Stimulated activated CD8-positive, alpha-beta memory T cell treated with anti-CD3 and anti-CD28 coated beads, Interleukin-15, amount 100 ng/mL, for 48 hours (primary cell): ENCODE measurements at places on chromosomes 2 and 18.

DNA sequence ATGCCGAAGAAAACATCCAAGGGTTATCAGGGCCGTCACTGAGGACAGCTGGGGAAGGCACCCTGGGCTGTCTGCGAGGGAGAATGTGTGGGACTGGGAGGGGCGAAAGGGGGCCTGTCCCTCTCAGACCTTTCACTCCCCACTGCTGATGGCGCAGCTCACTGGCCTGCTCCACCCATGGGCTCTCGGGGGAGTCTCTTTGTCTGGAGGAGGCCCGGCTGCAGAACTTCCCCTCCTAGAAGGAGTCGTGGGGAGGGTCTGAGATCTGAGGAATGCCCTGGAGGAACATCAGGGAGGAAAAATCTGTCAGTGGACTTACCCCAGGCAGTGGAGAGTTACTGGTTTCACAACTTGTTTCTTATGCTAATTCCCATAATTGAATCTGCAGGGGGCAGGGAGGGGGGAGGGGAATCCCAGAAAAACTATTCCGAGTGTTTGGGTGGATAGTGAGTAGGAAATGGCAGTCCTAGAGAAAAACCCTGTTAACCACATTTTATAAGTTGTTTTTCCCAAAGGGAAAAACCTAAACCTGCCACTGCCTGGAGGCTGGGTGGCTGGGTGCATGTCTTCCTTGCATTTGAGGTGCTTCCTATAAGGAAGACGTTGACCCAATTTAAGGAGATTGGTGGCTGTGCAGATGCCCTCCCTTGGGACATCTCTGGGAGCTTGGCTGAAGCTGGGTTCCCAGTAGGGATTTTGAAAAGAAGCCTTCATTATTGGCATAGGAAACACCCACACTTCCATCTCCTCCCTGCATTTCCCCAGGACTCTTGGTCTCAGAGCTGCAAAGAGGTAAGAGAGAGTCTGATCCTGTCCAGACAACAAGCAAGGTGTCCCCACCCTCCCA lies 11.7 kb upstream of the SEMA4C start:
- no peak for DNase-seq

- DNase-seq: no peak
Observed at GRCh38 chr18:61551586-61551985, 218.4 kb downstream of the CDH20 start.

- DNase-seq: no peak
Observed at GRCh38 chr2:100703213-100703612, 116.7 kb upstream of the NPAS2 start.

GRCh38 chr18:21163647-21164547 lies 52.3 kb upstream of the ROCK1 start:
- DNase-seq: no peak

DNA sequence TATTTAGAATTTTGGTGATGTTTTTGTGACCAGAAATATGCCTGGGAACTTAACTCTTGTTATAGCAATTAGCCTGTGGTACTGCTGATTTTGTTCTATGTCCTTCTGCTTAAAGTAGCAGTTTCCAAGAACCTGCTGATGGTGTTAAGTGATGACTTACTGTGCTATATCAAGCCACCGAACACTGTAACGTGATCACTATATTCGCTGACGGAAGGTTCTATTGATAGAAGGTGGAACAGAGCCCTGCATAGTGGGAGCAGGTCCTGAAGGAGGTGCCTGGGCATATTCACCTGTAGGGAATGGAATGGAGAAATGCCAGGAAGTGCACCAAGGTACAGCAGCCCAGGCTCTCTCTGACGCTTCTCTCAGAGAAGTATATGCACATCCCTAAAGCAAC lies 76.8 kb downstream of the UXS1 start:
- no peak for DNase-seq

DNA sequence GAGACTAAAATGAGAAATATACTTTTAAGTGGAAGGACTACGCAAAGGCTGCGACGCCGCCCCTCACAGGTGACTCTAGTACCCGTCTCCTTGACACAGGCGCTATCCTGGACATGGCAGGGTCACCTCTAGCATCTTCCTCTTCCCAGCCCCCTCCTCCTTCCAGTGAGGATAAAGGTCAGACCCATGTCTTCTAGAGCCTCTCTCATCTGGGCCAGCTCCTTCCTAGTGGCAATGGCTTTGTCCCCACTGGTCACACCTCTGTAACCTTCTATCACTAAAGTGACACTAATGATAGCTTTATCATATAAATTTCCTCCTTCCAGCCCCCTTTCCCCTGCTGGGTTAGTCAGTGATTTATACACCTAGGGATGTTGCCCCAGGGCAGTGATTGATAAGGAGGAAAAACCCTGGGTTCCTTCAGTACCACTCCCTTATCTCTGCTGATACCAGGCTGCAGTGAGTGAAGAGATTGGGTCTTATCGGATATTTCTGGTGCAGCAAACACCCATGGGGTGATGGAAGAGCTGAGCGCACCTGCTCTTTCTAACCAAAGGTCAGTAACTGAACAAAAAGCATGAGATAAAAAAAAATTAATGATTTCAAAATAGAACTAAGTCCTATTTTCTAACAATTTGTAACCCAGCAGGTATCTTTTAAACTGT lies 62.0 kb upstream of the FZD5 start:
- no peak for DNase-seq

- no peak for DNase-seq
Observed at GRCh38 chr2:237882510-237883481, 23.4 kb downstream of the RAMP1 start.

GRCh38 chr2:27007416-27008374 lies 25.1 kb upstream of the TMEM214 start:
- no peak for DNase-seq

DNA sequence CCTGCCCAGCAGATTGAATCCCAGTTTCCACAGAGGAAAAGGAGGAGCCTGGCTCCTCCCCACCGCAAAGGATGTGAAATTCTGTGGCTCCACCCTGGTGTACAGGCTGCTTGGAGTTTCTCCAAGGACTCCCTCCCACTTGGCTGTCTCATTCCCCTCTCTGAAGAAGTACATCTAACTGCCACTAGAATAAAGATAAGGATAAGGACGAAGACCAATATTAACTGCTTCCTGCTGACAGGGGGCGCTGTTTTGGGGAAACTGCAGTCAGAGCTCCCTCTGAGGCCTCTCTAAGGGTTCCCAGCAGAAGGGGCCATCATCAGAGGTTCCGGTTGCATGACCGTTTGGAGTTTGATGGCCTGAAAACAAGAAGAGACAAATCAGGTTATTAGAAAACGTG lies 790.9 kb downstream of the CPS1 start:
- DNase-seq: no peak

DNA sequence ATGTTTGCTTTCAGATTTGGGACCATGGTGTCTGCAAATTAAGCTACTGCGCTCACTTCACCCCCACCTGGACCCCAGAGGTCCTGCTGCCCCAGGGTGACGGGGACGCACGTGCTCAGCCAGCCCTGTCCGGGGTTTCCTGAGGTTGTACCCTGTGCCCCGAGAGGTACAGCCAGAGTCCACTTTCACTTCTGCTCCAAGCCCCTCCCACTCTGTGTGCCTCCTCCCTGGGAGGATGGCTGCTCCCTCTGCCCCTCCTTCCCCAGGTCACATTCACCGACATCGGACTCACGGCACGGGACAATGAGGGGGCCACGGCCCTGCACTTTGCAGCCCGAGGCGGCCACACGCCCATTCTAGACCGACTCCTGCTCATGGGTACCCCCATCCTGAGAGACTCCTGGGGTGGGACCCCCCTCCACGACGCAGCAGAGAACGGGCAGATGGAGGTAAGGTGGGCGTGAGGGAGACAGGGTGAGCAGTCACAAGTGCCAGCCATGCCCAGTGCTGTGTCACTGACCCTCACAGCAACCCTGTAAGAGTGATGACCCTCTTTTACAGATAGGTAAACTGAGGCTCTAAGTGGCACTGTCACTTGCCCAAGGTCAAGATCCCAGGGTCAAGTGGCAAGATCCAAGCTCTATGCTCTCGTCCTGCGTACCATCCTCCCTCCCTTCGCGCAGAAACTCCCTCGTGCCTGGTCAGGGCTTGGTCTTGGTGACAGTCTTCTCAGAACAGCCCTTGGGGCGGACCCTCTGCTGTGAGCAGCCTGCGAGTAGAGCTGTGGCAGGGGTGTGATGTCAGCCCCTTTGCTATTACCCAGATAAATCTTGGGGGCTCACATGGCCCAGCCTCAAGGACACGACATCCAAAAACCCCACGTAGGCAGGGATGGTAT lies 7.6 kb downstream of the ESPNL start:
- DNase-seq: no peak

GRCh38 chr2:68660658-68661057 lies 17.3 kb downstream of the PROKR1 start:
- no peak for DNase-seq

DNA sequence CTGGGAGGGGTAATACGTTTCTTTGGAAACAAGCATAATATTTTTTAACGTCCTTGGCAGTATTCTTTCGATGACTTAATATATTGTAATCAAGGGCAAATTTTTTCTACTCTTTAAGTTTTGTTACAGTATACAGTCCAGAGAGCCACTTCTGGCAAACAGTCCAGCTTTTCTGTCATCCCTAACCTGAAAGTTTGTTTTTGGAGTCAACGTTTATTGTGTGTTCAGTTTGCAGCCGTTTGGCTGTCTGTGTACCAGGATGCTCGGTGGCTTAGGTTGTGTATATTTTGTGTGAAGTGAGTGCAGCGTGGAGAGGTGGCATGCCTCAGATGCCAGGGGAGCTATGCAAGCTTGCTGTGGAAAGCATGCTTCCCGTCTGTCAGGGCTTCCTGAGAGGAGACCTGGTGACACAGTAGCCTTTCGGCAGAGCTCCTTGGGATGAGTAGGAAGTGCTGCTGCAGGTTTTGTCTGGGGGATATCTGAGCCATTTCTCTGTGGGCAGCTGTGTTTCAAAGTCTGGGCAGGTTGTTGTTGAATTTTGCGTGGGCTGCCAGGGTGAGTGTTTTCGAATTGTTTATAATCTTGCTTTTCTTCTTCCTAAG lies 14.7 kb downstream of the MAP3K20 start:
- DNase-seq: no peak

DNA sequence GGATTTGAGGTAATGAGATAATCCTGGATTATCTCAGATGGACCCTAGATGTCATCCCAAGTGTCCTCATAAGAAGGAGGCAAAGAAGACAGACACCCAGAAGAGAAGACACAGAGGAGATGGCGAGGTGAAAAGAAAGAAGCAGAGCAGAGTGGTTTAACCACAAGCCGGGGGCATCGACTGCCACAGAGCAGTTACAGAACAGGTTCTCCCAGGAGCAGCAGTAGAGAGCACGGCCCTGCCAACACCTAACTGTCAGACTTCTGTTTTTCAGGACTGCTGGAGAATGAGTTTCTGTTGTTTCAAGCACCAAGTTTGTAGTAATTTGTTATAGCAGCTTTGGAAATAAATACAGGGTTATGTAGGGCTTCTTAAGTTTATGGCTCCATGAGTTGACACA lies 437.0 kb downstream of the THSD7B start:
- no peak for DNase-seq

- DNase-seq: no peak
Observed at GRCh38 chr2:102318437-102318836, 7.1 kb downstream of the IL1RL1 start.
